Stimulated activated CD4-positive, alpha-beta T cell treated with anti-CD3 and anti-CD28 coated beads, Interleukin-1b, Interleukin-23, amount 100 ng/mL, for 1 hour (primary cell): ENCODE measurements at places on chromosomes 1 and 21.

- no peak for DNase-seq
Observed at GRCh38 chr1:29258976-29259801, 22.9 kb downstream of the PTPRU start.

- no peak for DNase-seq
Observed at GRCh38 chr1:20538760-20539551, 13.4 kb upstream of the FAM43B start.

- no peak for DNase-seq
Observed at GRCh38 chr1:188170935-188171334, 1342.2 kb downstream of the PLA2G4A start.

DNA sequence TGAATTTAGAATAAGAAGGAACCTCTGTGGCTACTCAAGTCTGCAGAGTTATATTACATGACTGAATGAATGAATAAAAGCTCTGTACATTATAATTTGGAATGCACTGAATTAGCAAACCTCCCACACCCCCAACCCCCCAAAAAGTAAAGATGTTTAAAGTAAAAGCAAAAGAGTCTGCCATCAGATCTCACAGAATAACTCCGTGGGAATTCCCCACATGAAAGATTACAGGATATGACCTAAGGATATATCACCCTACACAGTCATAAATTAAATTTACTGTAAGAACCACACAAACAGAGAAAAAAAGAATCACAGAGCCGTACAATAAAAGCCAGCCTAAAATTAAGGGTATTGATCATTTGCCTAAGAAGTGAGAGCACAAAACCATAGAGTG, 587.3 kb downstream of the PTPRC start:
- peak; percentile 14 for DNase-seq

DNA sequence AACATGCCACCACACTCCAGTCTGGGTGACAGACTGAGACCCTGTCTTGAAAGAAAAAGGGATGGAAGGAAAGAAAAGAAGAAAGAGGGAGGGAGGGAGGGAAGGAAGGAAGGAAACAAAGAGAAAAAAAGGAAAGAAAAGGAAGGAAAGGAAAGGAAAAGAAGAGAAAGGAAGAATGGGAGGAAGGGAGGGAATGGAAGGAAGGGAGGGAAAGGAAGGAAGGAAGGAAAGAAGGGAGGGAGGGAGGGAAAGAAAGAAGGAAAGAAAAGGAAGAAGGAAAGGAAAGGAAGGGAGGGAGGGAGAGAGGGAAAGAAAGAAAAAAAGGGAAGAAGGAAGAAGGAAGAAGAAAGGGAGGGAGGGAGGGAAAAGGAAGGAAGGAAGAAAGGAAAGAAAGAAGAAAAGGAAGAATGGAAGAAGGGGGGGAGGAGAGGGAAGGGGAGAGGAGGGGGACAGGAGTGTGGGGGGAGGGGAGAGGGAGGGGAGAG, 5.0 kb upstream of the PPP1R15B start:
- no peak for DNase-seq

- no peak for DNase-seq
Observed at GRCh38 chr1:27476237-27476636, 13.7 kb downstream of the WASF2 start.

GRCh38 chr1:84300501-84300900, 1.0 kb upstream of the SAMD13 start:
- DNase-seq = no peak

DNA sequence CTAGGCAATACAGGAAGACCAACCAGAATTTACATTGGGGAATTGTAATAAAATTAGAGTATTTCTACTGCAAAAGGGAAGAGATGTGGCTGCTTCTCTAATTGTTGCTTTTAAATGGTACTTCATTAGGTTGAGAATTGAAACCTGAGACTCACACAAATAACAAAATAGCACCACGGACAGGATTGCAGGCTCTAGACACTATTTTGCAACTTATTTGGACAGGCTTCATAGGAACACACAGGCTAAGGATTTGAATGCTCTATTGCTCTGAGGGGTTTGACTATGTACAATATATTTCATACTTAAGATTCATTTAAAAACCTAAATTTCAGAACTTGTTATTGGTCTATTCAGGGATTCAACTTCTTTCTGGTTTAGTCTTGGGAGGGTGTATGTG, 79.6 kb downstream of the ATP1B1 start:
- no peak for DNase-seq

DNA sequence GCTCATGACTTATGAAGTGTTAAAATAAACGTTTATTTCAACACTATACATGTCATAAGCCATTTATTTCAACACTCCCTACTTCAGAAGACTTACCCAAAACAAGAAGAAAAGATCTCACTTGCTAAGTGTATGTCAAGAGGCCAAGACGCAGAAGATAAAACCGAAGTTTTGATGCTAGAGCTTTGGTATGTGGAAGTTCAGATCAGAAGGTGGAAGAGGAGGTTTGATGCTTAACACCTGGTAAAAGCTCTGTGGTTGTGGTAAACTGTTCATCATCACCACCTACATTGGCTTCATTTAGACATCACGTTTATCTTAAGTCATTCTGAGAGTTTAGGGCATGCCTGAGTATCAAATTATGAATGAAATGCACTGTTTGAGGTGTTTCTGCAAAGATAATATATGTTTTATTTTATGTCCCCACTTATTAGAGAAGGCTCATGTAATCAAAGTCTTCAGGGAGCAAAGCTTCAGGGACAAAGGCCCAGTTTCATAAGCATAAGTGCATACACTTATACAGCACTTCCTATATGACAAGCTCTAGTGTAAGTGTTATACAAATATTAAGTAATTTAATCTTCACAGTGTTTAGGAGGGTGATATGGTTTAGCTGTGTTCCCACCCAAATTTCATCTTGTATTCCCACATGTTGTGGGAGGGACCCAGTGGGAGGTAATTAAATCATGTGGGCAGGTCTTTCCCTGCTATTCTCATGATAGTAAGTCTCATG, 533.3 kb downstream of the PTBP2 start:
- DNase-seq = no peak

DNA sequence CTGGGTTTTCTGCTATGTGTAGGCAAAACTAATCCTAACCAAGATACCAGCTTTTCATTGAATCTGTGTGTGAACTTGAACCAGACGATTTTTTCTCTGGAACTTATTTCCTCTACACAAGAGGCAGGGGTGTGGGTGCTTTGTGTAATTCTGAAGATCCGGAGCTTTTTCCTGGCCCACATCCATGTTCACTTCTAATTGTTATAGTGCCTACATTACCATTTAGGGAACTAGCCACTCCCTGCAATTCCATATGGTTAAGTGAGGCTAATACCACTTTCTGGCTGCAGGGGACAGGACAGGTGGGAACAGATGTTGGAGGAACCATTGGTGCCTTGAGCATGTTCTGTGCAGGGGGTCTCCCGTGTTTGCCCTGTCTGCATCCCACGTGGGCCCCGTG, 83.4 kb upstream of the FMN2 start:
- DNase-seq = no peak

DNA sequence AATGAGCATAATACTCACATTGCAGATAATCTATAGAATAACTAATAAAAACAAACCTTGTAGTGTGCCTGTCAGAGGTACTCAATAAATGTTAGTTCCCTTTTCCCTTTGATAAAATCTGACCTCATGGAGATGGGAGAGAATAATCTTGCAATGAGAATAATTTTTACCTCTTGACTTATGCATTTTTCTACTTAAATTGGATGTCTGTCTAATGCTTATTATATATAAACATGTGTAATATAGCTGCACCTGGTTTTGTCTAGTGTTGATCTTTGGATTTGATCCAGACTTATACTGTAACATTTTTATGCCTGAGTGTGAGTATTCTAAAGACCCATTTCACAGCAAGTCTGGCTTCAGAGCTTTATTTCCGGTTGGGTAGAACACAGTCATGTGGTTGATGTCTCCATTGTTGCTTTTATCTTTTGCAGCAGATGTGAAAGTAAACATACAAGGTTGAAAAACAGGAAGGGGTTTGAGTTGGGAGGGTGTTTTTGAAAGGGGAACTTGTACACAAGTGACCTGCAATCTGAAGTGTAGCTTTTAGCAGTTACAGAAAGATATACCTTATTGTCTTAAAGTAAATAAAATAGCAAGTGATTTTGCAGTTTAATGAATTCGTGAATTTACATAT, 12.4 kb downstream of the EPB41 start:
- peak; percentile 24 for DNase-seq

DNA sequence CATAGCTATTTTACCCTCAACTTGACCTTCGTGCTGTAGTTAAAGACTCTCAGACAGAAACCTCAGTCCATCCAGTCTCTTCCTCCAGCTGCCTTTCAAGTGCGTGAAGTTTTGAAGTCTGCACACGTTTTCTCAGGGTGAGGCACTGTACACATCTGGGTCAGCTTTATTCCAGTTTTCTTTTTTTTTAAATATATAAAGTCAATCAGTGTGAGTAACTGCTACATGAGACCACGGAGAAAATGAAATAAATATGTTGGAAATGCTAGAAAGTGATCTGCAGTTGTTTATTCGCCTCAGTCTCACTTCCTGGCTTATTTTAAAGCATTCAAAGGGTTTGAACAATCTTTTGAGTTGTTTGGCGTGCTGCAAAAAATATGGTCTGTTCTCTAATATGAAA, 135.7 kb downstream of the ROR1 start:
- no peak for DNase-seq

- no peak for DNase-seq
Observed at GRCh38 chr21:45264146-45264911, 23.4 kb downstream of the POFUT2 start.

DNA sequence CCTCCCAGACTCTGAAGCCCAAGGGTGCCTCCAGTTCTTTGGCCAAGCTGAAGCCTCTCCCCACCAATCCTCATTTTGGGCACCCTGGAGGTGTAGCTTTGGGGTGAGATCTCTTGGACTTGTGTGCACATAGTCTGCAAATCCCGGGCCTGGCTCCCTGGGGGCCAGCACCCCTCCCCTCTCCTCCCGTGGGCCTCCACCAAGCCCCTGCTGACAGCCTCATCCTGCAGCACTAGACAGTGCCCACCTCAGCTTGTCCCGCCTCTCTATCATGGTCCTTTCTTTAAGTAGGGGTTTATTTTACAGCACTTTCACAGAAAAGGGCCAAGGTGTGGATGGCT, 3.2 kb downstream of the GJC2 start:
- no peak for DNase-seq
